Activated naive CD8-positive, alpha-beta T cell treated with anti-CD3 and anti-CD28 coated beads, Interleukin-2, amount 10 ng/mL, durations not matched to agents 7 days and 5 days (primary cell): ENCODE measurements at places on chromosomes 12 and 14. TPM values are rescaled to one million over a fixed set of nuclear protein-coding genes. Genes with fewer than 3 reads are reported as not detected.
A peak's percentile ranks its signal among the peaks of the same experiment; 100 is the strongest.

Gene HRK
- total RNA-seq = not detected

DNA sequence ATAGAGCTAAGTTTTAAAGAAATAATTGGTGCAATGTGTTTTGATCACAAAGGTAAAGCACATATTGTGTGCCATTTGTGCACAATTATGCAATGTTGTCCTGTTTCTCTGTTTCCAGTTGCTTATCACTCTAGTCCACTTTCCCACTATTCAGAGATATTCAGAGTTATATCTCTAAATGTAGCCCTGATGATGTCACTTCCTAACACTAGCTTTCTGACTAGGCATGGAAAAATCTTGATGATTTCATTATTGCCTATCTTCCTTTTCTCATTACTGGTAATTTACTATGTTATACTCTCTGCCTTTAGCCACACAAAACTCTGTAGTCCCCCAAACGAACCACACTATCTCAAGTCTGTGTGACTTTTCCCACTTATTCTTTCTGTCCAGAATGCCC is 221.2 kb downstream of the TRHDE start:
- H3K36me3 ChIP-seq = no peaks in the 10 kb centered on the region
- no peak overlapping the region for H3K27ac ChIP-seq
- DNase-seq = no peak

DNA sequence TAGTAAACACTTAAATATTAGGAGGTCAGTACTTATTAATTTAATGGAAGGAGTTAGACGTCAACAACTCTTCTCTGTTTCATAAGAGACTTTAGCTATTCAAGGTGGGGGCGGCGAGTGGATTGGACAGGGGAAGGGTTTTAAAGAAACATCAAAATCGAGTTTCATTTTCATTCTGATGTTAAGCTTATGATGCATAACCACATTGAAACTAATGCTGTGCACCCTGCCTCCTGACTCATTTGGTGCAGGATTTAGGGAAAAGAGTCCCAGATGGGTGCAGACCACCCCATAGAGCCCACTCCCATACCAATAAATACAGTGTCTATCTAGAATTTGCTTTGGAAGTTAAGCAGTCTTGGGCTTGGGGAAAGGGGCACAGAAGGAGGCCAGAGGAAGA is 7.4 kb downstream of the ZBTB39 start:
- H3K36me3 ChIP-seq = peaks cover 18% of the 10 kb centered on the region
- no peaks in the 10 kb centered on the region for H3K27me3 ChIP-seq
- peaks cover 33% of the 10 kb centered on the region for H3K4me1 ChIP-seq
- H3K4me3 ChIP-seq = peak overlapping the region; percentile 72
- no peak for DNase-seq
- H3K27ac ChIP-seq = peak overlapping the region; percentile 85

DNA sequence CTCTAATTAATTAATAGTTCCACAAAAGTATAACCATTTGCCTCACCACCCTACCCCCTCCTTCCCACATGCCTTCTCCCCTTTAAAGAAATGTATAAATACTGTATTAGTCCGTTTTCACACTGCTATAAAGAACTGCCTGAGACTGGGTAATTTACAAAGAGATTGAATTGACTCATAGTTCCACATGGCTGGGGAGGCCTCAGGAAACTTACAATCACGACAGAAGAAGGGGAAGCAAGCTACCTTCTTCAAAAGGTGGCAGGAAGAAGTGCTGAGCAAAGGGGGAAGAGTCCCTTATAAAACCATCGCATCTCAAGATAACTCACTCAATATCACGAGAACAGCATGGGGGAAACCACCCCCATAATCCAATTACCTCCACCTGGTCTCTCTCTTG is 8.2 kb upstream of the RESF1 start:
- peaks cover 17% of the 10 kb centered on the region for H3K4me1 ChIP-seq
- H3K27ac ChIP-seq = no peak overlapping the region
- peaks cover 48% of the 10 kb centered on the region for H3K36me3 ChIP-seq
- H3K27me3 ChIP-seq = no peaks in the 10 kb centered on the region
- H3K4me3 ChIP-seq = no peak overlapping the region

Gene MYF5
- not detected for total RNA-seq
